GM10248 (cell line): ENCODE measurements at places on chromosomes 11 and 22.

DNA sequence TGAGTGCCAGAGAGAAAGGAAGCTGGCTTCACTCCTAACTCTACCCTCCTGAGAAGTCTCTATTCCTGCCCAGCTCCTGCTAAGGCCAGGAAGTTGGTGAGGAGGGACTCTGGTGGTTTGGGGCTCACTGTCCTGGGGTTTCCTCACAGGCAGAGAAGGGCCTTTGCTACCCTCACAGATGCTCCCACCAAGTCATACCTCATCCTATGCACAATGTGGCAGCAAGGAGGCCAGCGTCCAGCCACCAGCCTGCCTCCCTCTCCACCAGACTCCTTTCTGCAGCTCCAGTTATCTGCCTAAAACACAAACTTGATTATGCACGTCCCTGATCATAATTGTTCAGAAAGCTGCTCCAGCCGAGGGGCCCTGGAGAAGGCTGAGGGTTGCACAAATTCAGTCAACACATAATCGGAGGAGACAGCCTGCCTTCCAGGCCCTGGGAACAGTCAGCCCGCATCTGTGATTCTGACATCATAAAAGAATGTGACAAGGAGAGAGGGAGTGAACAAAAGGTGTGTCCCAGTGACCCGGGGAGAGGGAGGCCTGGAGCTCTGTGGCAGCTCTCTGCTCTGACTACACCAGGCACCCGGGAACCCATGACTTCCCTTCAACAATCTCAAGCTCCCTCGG lies 28.8 kb downstream of the DKK3 start:
- no peak for DNase-seq

DNA sequence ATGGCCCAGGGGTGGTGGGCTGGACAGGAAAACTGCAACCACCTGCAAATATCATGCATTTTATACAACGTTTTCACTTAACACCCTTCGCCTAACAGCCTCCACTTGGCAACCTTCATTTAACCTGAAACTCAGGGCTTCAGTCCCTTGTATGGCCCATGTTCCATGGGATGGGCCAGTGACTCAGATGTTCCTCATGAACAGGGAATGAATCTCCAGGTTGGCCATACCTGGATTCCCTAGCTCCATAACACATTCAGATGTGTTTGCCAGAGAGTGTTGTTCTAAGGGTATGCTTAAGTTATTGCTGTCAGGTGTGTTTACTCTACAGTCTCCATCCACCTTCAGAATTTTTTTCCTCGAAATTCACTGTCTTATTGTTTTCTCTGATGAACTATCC lies 316.9 kb downstream of the JRKL start:
- DNase-seq: no peak

- DNase-seq: peak; percentile 78
These were observed 682 bp downstream of the PGAP2 start for GRCh38 chr11:3808861-3809623.

GRCh38 chr11:113880971-113881370 lies 5.6 kb upstream of the USP28 start:
- DNase-seq: no peak

GRCh38 chr11:126115127-126115495 lies 52.4 kb upstream of the CDON start:
- no peak for DNase-seq

- DNase-seq: no peak
These were observed 994.0 kb upstream of the FAT3 start for GRCh38 chr11:91230647-91231046.

DNA sequence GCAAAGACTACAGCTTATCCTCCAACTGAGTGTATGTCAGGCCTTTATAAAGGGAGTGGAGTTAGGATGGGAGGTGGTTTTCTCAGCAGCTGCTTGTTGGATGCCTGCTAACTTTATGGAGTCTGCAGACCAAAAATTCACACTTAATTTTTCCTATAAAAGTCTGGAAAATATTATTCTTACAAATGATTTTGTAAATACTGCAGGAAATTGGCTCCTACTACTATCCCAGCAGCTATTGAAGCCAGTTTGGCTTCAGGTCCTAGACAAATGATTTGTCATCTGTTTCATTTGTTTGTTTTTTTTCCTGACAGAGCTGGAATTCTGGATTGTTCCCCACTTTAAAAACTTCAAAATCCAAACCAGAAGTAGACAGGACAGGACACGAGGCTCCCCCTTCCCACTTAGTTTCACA lies 292.5 kb downstream of the TMEM135 start:
- DNase-seq: no peak

DNA sequence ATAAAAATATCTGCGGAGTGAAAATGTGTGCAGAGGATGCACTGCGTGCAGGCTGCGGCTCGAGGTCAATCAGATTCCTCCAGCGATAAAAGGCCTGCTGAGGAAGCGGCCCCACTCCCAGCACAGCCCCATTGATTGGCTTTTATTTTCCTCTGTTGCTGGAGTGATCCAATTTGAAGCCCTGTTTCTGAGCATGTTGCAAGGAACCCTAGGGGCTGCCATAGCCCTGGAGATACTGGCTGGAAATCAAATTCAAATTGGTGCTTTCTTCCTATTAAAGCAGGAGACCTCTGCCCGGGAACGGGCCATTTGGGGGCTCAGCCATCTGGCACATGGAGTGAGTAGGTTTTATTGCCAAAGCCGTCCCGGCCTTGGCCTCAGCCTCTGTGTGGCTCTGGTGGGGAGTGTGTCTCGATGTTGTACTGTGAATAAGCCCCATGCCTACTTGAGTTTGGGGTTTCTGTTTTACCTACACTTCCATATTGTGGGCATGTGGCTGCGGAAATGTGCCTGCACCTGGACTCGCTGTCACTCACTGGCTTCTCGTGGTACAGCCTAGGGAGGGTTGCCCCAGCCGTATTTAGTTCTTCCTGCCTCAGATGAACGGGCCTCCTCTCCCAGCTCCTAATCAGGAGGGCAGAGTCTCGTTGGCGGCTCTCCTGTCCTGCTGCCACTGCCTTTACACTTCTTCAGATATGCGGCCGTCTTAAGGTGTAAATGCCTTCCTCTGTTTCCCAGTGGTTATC lies 25.6 kb downstream of the PARVB start:
- no peak for DNase-seq
